ENCODE measurements at places on chromosomes 5 and 9.

DNA sequence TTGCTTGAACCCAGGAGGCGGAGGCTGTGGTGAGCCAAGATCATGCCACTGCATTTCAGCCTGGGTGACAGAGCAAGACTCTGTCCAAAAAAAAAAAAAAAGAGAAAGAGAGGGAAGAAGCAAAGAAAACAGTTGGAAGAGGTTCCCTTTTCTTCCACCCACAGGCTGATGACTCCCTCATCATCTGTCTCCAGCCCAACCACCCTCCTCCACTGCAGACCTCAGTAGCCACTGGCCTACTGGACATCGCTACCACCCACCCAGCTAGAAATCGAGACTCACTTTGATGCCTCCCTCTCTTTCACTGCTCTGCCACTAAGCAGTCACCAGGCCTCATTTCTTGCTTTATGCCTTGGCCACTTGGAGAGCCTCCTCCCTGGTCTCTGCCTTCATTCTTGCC is 71.2 kb downstream of the NIPSNAP3B start:
- no peak for DNase-seq

GRCh38 chr5:39892708-39893107 is 467.9 kb upstream of the DAB2 start:
- no peak for DNase-seq

- DNase-seq: peak; percentile 50
These were observed 4.6 kb downstream of the ZNF367 start for GRCh38 chr9:96413302-96414221.

DNA sequence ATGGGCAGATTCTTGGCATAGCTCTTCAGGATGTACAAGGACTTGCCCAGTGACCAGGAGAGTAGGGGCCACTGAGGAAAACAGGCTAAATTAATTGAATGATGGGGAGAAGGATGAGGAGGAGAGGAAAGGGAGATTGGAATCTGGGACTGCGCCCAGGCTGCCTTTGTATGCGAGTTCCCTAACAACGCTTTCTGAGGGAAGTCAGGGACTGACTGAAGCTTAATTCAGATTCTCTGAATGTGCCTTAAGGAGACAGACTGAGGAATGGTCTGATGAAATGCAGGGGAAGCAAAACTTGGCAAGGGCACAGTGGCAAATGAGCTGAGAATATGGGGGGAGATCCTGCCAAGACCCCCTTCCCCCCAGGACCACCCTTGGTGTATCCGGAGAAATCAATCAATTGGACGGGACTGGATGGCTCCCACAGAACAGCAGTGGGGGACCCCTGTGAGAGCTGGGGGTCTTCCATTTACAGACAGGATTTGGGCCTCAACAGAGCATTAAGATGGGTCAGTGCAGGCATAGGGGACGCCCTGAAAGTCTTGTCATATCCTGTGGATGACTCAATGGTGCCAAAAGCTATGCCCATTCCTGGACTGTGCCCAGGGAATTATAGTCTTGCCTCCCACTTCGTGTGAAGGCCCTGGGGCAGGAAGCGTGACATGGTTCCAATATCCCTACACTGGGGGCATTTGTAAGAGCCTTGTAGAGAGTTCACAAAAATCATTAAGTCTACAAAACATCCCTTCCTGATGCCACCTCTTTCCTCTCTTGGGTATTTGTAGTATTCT is 215.5 kb upstream of the TNC start:
- DNase-seq: no peak

- no peak for DNase-seq
These were observed 48.5 kb downstream of the PLGRKT start for GRCh38 chr9:5389109-5389732.

GRCh38 chr5:82784521-82784920 is 292.7 kb downstream of the TMEM167A start:
- no peak for DNase-seq

DNA sequence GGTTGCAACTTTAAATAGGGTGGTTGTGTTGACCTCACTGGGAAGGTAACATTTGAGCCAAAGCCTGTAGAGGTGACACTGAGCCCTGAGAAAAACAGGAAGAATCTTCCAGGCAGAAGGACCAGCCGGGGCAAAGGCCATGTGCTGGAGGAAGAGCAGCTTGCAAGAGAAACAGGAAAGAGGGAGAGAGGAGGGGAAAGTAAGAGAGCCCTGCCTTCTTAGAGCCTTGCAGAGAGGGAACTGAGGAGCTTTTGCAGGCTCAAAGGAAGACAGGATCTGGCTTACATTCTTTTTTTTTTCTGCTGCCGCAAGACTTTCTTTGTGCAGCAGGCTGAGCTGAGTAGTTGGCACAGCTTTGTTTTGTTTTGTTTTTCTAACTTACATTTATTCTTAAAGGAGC is 17.4 kb downstream of the C9orf153 start:
- no peak for DNase-seq
